ENCODE measurements at places on chromosomes 6 and 20.

- no peak for DNase-seq
These were observed at the start of gene PDYN for GRCh38 chr20:1993986-1994385. TSS of gene PDYN (minus strand) at chr20:1994058. CDS start at chr20:1983084, 10,974 bp downstream.

GRCh38 chr6:43698584-43699349 is 11.2 kb upstream of the MRPS18A start:
- DNase-seq: no peak

DNA sequence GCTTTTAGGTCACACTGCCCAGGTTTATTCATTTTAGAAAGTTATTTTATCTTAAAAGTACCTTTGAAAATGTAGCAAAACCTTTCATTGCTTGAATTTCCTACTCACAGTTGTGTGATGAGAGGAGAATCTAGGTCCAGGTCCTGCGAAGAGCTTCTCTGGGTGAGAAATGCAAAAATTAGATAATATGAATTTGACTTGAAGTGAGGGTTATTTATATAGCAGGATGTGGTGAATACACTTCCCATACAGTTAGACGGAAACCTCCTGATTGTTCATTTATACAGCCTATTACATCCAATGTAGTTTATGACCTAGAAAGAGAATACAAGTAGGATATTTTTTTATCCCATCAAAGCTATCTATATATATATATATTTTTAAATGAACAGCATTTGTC is 30.5 kb downstream of the CDKAL1 start:
- DNase-seq: no peak

- DNase-seq: no peak
These were observed 67.4 kb downstream of the STMND1 start for GRCh38 chr6:17169291-17169690.

GRCh38 chr20:59608396-59608795 is 4.1 kb downstream of the PHACTR3 start:
- DNase-seq: no peak

DNA sequence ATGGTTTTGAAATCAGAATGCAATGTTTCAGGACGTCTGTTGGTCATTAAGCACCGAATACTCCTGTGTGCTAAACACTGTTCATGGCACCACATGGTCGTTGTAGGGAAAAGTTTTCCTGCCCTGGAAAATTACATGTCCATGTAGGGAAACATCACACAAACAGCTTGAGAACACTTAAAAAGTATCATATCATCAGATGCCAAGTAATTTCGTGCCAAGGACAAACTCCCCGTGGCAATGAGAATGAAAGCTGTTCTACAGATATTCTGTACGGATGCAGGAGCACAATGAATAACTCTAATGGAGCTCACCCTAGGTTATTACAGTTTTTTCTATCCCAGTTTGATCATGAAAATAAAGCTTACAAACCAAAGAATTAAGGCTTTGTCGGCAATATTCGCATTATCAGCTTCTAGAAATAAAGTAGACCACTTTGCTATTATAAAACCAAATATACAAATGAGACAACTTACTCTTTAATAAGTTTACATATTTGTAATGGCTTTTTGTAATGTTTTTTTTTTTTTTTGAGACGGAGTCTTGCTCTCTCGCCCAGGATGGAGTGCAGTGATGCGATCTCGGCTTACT is 4.6 kb upstream of the DST start:
- no peak for DNase-seq

GRCh38 chr20:51624157-51624731 is 81.7 kb upstream of the NFATC2 start:
- DNase-seq: peak; percentile 25

DNA sequence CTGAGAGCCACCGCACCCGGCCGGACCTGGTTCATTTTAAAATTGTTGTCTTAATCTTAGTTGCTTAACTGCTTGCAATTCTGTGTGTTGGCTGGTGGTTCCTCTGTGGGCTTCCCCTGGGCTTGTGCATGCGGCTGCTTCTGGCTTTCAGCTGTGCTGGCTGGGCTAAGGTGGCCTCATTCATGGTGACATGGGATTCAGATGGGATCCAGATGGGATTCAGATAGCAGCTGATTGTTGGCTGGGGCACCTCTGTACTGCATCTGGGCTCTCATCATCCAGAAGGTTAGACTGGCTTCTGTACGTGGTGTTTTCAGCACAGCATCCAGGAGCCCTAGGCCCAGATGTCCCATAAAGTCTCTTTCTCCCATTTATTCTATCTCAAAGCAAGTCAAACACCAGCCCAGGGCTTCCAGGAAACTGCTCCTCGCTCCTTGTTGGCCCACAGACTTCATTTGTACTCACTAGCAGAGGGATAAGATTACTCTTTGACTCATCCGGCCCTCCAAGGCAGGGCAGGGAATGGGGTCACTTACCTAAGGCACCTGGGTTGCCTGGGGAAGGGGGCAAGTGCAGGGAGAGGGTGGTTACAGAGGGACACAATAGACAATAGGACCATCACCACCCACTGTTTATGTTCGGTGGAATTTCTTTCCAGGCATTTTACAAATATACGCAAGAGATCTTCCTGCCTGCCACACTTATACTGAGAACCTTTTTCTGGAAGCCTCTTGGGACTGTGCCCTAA is 10.2 kb upstream of the PEDS1 start:
- no peak for DNase-seq

GRCh38 chr6:34147906-34148630 is 2.2 kb upstream of the GRM4 start:
- DNase-seq: no peak

GRCh38 chr20:11261533-11262000 is 587.8 kb upstream of the JAG1 start:
- no peak for DNase-seq

GRCh38 chr6:167420177-167420576 is 95.3 kb downstream of the TTLL2 start:
- DNase-seq: no peak

DNA sequence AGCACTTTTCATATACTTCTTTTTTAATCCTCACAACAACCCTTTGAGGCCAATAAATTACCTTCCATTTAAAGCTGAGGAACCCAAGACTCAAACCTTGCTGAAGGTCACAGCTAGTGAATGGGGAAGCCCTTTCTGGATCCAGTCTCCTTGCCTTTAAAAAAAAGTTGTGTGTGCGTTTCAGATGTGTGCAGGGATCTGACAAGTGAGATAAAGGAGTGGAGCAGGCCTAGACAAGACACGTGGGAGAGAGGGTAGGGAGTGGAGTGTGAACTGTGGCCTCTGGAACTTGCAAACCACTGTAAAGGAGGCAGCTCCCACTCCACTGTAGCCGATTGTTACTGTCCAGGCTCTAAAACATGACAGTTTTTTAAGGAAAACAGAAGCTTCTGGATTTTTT is 1.9 kb downstream of the KLHL32 start:
- no peak for DNase-seq

DNA sequence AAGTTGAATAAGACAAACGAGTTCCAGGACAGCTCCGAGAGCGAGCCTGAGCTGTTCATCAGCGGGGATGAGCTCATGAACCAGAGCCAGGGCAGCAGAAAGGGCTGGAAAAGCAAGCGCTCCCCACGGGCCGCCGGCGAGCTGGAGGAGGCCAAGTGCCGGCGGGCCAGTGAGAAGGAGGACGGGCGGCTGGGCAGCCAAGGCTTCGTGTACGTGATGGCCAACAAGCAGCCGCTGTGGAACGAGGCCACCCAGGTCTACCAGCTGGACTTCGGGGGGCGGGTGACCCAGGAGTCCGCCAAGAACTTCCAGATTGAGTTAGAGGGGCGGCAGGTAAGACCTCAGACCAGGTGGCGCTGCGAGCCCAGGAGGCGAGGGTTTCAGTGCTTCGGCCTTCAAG is 56.0 kb upstream of the TMEM181 start:
- DNase-seq: no peak

DNA sequence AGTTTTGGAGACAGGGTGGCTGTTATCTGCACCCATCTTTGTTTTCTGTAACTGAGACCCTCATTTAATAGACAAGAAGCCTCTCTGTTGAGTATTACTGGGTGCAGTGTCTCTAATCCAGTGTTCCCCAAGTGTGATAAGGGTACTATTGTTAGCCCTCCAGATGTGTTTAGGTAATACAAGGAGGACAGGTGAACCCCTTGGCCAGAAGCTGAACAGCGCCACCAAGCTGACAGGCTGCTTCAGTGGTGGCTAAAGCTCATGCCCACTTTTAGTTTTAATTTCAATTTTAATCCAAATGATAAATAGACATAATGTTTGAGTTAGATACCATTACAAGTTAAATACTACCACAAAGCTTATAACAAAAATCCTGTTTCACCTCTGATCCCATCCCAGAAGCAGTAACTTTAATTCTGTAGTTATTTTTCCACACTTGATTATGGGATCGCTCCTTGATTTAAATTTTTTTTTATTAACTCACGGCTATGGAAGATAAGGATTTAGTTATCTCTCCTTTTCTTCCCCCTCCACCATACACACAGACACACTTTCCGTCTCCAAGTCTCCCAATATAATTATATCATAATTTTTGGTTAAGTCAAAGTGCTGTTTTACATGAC is 8.4 kb upstream of the STK35 start:
- no peak for DNase-seq

- no peak for DNase-seq
These were observed 73.0 kb downstream of the FARS2 start for GRCh38 chr6:5334341-5334740.

GRCh38 chr6:3939964-3940363 is 90.8 kb downstream of the FAM50B start:
- no peak for DNase-seq

GRCh38 chr6:1170794-1171193 is 141.1 kb upstream of the FOXQ1 start:
- no peak for DNase-seq

- peak; percentile 82 for DNase-seq
These were observed at the start of gene UFL1 for GRCh38 chr6:96521644-96522464. TSS of gene UFL1 (plus strand) at chr6:96521806. CDS start at chr6:96521874, 68 bp downstream.

DNA sequence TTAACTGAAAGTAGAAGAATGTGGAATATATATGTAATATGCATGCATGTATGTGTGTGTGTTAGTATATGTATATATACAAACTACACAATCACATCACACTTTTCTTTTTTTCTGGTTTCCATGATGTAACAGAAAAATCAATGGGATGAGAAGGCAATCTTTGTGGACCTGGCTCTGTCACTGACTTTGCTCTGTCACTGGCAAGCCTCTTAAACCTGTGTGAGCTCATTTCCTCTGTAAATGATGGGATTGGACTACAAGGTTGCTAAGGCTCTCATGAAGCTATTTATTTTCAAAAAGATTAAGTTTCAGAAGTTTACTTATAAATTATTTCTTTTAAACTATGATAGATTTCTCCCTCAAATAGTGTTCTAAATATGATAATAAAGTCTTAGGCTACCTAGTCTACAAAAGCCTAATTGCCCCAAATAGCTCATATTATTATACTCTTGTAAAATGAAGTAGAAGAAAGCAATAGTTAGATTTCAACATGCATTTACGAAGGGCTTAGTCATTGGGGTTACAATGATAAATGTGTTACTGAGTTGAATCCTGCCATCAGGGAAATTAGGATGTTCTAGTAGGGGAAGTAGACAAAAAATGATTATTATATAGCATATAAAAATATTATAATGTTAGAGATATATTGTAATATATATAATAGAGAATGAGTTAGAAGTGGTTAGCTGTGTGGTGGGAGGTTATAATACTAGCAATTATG is 129.3 kb downstream of the AFG1L start:
- DNase-seq: no peak

- DNase-seq: no peak
These were observed 2.6 kb downstream of the SCUBE3 start for GRCh38 chr6:35216412-35216732.

GRCh38 chr6:31355583-31355948 is 1.4 kb downstream of the HLA-B start:
- DNase-seq: no peak

DNA sequence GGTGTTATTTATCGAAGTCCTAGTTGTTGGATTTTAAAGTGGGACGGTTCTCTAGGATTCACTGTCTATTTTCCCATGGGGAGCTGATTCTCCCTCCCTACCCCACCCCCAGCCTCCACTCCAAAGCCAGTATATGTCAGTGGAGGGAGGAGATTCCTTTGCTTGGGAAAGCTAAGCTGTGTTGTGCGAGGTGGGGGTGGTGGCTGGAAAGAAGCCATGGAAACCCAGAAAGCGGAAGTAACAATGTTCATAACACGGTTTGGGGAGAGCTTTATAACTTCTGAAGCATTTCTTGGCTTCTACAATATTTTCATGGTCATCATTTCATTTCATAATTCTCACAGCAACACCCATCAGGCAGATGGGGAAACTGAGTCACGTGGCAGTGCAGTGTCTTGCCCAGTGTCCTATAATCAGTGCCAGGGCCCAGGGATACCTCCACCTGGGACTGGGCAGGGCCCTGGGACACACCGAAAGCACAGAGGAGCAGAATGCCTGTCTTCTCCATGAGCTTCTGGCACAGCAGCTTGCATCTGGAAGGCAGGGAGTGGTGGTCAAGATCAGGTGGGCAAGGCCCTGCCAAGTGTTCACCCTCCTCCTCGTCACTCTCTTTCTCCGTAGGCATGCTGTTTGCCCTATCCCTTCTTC is 4.5 kb downstream of the SUN5 start:
- no peak for DNase-seq

DNA sequence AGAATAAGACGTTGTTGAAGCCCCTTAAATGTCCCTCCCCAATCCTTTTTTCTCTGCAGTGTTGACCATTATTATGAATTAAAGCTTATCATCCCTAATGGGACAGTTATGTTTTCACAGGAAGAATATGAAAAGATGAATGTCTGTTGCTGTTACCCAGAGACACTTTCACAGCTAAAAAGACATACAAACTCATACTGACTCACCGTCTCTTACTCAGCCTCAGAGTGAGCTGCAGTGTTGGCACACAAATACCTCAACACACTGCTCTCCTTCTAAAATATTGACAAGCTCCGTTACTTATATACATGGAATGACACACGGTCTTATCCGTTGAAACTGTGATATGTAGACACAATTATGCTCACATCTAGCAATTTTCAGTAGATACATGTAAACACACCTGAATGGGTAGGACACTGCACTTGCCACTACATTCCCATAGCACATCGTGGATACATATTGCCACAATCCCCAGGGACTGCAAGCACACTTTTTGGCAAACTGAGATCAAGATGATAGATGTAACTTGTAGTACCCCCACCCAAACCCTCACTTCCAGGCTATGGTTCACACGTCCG is 9.6 kb upstream of the SAPCD1 start:
- no peak for DNase-seq

- no peak for DNase-seq
These were observed 272.7 kb downstream of the GRIK2 start for GRCh38 chr6:101666256-101666655.

DNA sequence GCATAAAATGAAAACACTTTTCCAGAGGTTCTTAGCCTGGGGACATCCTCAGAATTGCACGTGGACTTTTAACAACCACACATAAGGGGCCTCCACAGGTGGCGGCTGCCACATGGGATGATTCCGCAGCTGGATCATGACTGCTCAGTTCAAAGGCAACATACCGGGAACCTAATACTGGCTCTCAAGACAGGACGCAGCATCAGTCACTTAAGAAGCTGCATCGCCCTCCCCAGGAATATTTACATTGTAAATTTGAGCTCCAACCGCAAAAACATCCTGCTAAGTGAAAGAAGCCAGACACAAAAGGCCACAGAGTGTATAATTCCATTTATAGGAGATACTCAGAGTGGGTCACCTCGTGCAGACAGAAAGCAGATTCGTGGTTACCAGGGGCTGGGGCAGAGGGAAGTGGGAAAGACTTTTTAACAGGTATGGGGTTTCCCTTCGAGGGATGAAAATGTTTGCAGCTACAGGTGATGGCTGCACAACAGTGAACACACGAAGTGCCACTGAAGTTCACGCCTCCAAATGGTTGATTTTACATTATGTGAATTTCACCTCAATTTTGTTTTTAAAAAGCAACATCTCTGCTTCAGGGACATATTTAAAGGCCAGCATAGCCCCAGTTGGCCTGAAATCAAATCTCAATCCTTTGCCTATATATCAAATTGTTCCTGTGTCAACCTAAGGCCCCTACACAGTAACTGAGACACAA is 141.5 kb downstream of the BMP7 start:
- DNase-seq: no peak

Measured in NCI-H1092 (cell line).